ENCODE measurements at places on chromosomes 5 and 9. TPM values are rescaled to one million over a fixed set of nuclear protein-coding genes. Genes with fewer than 3 reads are reported as not detected.

The C9orf50 gene
- not detected for total RNA-seq

The TOR4A gene
- 25.2 TPM for total RNA-seq

The BARX1 gene
- total RNA-seq = 11.5 TPM

The SHOC1 gene
- total RNA-seq = not detected

The TMEM141 gene
- 79.9 TPM for total RNA-seq

The TNC gene
- 0.85 TPM for total RNA-seq

The NOXA1 gene
- total RNA-seq = 1.6 TPM

The TMEM174 gene
- not detected for total RNA-seq

The SPATA31A7 gene
- not detected for total RNA-seq

The SLC2A8 gene
- 17.1 TPM for total RNA-seq

The TMC1 gene
- 0.02 TPM for total RNA-seq
